Hepatic stellate cell (primary cell): ENCODE measurements at places on chromosomes 5 and 9.

DNA sequence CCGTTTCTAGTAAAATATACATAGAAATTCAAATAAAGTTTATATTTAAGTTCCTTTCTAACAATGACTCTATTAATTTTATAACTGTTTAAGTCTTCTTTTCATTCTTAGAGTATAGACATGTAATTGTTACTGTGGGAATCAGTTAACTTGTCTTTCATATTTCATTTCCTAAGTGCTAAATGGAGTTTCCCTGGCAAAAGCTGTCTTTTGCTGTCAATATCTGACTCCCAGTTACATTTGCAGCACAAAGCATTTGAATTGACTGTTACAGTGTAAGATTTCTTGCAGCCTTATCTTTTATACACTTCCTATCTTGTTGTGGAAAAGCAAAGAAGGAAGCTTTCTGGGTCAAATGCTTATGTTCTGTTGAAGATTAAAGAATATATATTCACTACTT lies 1026.3 kb downstream of the CDH9 start:
- DNase-seq = no peak

- no peak for DNase-seq
These were observed 79.3 kb downstream of the ARL15 start for GRCh38 chr5:54230936-54231685.

GRCh38 chr5:9251379-9251980 lies 294.4 kb downstream of the SEMA5A start:
- peak; percentile 17 for DNase-seq

DNA sequence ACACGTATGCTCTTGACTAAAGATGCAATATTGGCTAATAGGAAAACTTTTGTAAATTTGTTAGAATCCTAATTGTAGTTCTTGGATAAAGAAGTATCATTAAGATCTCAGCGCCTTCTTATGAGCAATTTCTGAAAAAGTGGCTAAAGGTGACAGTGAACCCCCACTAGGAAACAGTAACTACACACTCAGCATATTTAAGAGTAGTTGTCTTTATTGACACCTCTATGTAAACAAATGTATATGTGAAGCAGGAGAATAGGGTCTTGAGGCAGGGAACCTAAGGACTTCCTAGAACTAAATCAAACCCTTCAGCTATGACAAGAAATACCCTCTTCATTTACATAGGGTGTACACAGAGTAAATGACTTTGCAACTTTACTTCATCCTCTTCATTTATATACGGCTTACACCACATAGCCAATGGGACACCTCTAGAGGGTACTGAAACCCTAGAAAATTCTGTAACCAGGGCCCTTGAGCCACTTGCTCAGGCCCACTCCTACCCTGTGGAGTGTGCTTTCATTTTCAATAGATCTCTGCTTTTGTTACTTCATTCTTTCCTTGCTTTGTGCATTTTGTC lies 2.8 kb downstream of the NIPSNAP3A start:
- no peak for DNase-seq

- DNase-seq = no peak
These were observed 45.5 kb downstream of the FOCAD start for GRCh38 chr9:20729523-20729922.

DNA sequence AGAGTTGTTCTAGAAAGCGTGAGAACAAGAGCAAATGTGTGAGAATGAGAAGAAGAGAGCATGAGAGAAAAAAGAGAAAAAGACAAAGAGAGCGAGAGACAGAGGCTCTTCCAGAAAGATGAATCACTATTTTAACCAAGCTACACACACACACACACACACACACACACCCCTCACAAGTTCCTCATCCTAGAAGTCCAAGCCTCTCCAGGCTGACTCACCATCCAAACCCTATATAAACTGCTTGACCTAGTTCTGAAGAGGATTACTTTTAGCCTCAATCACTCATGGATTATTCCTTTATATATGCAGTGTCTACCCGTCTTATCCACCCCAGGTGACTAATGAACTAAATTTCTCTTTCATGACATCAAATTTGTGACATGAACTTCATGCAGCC lies 37.6 kb downstream of the C9orf57 start:
- DNase-seq = peak; percentile 44

DNA sequence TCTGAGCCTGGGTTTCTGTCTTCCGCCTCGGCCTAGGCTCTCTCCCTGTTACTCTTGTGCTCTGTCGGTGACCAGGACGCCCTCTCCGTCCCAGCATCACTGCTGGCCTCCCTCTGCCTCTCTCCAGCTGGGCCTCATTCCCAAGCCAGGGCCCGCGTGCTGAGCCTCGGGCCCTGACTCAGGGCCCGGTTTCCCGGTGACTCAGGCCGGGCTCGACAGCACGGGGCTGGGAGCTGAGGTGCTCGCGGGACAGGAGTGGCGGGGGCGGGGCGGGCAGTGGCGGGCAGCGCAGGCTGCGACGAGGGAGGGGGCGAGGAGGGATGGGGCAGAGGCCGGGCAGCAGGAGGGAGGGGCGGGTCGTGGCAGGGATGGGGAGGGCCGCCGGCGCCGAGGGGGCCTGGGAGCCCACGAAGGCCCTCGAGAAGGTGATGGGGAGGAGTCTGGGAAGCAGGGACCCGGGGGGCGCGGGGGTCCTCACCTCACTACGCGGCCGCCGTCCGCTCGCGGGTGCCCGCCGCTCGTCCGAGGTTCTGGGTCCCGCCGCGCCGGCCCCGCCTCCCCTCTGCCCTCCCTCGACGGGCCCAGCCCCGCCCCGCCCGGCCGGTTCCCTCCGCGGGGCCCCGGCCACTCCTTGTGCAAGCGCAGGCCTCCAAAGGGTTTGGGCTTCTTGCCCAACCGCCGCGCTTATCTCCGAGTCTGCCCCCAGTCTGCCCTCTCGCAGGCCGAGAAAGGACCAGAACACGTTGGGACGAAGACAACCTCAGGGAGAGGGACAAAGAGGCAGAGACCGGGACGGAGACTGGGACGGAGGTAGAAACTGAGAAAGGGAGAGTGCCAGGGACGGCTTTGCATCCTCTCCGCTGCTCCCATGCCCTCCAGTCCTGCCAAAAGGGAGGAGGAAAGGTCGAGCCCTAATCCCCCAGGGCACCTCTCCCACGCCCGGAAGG lies at the start of gene ARAP3:
Gene ARAP3, minus strand, starts transcription at position 536 of the 947 bp plus-strand sequence. CDS start 1,744 bp downstream, outside the sequence.
- peak; percentile 95 for DNase-seq

GRCh38 chr5:66796305-66797292 lies 200.4 kb downstream of the MAST4 start:
- no peak for DNase-seq

DNA sequence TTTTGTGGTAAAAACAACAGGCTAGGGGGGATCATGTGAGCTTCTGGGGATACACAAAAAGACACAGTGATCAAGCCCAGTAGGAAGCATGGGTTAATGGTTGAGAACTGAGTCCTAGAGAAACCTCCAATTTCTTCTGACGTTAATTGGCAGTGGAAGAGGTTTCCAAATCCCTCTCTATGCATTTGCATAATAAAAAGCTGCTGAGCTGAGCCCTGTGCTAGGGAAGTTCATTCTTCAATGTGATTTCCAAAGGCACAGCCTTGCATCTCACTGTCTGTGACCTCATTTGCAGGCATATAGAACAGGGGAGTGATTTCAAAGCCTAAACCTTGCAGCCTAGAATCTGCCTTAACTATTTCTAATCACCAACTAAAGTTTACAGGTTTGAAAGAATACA lies 812 bp downstream of the DNAH5 start:
- DNase-seq = no peak

DNA sequence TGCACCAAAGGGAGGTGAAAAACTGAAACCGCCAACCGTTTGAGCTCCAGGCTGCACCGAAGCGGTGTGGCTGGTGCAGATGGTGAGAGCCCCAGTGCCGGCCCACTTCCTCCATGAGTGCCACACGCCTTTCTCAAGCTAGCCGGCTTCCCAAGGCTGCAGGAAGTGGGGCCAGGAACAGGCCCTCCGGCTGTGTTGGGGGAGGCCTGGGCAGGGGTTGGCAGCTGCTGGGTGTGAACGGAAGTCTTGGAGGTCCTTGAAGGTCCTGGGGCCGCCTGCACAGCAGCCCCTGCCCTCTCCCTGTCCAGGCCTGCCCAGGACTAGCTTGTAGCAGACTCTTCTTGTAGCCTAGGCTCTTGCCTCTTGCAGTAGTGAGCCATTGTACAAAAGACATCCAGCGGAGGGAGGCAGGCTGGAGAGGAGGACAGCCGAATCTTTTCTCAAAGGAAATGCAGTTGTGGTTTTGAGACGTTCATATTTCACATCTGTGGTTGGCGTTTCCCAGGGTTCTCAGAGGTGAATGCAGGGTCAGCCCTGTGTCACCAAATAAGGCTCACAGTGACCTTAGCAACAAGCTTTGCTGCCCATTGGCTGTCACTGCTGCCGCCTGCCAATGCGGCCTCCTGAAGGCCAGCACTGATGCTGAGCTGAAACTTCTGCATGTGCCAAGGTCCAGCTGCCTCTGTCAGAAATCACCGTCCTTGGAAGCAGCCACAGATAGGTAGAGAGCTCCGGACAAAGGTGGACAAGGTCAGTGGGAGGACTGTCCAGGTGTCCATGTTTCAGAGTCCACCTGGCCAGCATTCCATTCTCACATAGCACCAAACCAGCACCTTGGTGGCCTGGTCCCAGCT lies 23.9 kb downstream of the IRF1 start:
- DNase-seq = no peak

DNA sequence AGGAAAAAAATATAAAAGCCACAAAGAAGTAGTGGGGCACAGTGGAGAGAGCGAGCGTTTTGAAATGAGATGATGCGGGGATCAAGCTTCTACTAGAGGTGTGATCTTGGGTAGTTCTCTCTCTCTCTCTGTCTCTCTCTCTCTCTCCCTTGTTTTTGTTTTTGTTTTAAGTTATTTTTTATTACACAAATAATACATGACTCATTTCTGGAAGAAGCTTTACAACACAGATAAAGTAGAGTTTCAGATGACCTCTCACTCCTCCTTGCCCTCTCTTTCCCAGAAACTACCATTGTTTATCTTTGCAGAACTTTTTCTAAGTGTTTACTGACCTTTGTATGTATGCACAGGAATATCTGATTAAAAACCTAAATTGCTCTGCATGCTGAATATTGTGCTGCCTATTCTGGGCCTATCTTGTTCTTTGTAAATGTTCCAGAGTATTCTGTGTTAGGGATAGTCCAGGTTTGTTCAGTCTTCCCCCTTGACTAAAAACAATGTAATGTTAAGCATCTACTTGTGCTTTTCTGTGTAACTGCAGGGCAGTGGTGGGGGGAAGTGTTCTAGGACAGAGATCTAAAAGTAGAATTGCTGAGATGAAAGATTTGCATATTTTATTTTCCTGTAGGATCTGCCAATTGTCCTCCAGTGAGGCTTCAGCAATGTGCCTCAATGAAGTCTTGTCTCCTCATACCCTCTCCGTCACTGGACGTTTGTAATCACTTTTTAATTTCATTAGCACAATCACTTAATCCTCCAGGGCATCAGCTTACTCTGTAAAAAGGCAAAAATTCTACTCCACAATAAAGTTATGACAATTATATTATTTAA lies 52.0 kb downstream of the FYB1 start:
- DNase-seq = no peak

GRCh38 chr5:80125962-80126480 lies 90.9 kb downstream of the THBS4 start:
- peak; percentile 27 for DNase-seq

GRCh38 chr5:139571966-139572365 lies 10.8 kb downstream of the UBE2D2 start:
- DNase-seq = no peak

- DNase-seq = no peak
These were observed 232.3 kb upstream of the PTGER4 start for GRCh38 chr5:40447438-40447837.

GRCh38 chr9:129889941-129890717 lies 54.9 kb downstream of the USP20 start:
- DNase-seq = no peak

GRCh38 chr5:99243111-99243510 lies 314.3 kb upstream of the CHD1 start:
- DNase-seq = no peak

- DNase-seq = peak; percentile 87
These were observed 30.9 kb downstream of the GSN start for GRCh38 chr9:121298689-121299466.

- no peak for DNase-seq
These were observed 21.0 kb upstream of the EPB41L4A start for GRCh38 chr5:112440031-112440430.

GRCh38 chr9:3498691-3499090 lies 27.1 kb downstream of the RFX3 start:
- peak; percentile 48 for DNase-seq

DNA sequence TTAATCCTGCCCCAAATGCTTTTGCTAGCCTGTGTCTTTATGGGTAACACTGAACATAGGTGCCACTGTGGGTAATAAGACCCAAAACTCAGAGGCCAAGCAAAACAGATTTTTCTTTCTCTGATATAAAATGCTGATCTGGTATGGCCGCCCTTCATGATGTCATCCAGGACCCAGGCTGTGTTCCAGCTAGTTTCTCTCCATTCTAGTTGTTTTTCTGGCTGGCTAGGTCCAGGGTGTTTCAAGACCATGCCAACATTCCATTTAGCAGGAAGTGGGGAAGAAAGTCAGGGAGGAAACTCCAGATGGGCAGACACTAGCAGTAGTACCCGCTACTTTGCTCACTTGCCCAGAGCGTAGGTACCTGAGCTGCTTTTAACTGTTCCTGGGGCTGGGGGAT lies 183.9 kb upstream of the OTULINL start:
- DNase-seq = peak; percentile 62

GRCh38 chr5:30693326-30693725 lies 500.2 kb upstream of the CDH6 start:
- no peak for DNase-seq

GRCh38 chr5:153816870-153817269 lies 221.8 kb downstream of the FAM114A2 start:
- no peak for DNase-seq

GRCh38 chr5:75948438-75948837 lies 134.7 kb upstream of the SV2C start:
- DNase-seq = no peak

DNA sequence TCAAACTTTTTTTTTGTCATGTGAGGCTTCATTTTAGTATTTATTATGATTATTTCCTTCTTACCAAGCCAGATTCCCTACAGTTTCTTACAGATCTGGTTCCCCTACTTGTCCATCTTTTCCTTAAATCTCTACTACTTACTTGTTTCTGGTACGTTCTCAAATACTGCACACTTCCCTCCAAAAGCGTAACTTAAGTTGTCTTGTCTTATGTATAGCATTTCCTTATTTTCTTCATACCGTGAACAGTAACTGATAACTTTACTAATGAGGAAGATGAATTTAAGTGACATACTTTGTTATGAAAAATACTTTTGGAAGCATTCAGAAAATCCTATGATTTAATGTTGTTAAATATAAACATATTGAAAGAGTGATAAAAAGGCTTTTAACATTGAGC lies 67.3 kb downstream of the PARP8 start:
- DNase-seq = no peak

- DNase-seq = peak; percentile 74
These were observed 176.7 kb upstream of the S1PR3 start for GRCh38 chr9:88814577-88814976.

- no peak for DNase-seq
These were observed 80.3 kb upstream of the SARDH start for GRCh38 chr9:133818444-133818843.

DNA sequence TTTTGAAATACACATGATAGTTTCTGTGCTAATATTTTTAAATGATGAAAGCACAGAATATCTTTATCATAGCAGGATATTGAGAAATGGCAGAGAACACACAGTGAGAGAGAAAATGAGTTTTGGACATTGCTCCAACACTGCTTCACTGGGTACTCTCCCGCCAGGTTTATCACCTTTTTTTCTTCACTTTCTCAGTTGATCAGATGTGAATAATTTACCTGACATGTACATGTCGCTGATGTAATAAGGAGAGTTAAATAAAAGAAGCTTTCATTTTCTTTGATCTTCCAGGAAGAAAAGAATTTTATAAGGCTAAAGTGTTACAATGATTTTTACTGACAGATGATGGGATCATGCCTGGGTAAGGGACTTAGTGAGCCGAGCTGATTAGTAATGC lies 134.5 kb downstream of the ALDH1A1 start:
- no peak for DNase-seq
